ENCODE measurements at places on chromosomes 13 and 19.

DNA sequence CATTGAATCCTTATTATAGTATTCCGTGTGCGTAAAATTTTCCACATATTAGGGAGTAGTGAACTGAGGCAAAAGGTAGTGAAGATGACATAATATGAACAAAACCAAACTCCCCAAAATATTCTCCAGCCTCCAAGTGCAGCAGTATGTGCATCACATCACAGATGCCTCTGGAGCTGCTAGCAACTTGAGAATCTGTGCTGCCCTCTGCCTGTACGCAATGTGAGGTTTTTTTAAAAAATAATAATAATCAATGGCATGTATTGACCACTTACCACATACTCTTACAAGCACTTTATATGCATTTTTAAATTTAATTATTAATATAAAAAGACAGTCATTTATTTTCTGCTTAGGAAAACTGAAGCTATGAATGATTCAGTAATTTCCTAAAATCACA lies 583.0 kb upstream of the SPRY2 start:
- peak; percentile 27 for DNase-seq

DNA sequence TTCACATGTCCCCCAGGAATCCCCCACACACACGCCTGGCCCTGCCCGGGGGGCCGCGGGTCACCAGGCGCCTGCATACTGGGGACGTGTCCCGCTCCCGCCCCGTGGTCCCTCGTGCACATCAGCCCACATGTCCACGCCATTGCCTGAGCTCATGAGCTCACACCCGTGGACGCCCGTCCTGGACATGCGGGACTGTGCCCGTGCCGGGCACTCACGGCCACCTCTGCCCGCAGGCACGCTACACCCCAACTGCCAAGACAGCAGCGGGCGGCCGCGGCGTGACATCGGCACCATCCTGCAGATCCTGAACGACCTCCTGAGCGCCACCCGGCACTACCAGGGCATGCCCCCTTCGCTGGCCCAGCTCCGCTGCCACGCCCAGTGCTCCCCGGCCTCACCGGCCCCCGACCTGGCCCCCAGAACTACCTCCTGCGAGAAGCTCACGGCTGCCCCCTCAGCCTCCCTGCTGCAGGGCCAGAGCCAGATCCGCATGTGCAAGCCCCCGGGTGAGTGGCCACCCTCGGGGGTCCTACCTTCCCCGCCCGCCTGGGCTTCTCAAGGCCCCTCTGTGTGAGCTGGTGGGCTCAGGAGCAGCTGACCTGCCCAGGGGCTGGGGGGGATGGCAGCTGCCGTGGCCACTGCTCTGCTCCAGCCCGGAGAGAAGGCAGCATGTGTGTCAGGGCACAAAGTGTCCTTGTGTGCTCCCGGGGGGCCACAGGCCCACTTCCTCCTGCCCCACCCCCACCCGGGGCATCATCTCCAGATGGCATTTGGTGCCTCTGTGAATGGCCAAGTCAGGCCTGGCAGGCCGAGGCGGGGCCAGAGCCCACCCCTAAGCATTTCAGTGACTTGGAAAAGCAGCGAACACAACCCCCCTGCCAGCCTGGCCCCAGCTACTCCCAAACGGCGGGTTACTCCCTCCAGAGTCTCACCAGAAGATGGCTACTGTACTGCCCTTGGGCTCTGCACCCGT lies 7.1 kb downstream of the MIDN start:
- DNase-seq: no peak

DNA sequence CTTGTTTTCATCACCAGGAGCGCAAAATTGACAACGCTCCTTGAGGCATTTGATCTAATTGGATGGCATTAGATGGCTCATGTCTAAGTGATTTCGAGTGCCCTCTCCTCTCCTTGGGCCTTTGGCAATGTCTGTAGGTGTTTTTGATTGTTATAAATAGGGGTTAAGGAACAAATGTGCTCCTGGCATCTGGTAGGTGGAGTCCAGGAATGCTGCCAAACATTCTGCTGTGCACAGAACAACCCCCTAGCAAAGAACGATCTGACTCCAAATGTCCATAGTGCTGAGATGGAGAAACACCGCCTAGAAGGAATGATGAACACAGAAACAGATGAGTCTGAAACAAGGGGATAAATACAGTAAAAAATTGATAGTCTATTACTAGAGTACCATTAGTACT lies 68.0 kb upstream of the C1QTNF9B start:
- DNase-seq: no peak

DNA sequence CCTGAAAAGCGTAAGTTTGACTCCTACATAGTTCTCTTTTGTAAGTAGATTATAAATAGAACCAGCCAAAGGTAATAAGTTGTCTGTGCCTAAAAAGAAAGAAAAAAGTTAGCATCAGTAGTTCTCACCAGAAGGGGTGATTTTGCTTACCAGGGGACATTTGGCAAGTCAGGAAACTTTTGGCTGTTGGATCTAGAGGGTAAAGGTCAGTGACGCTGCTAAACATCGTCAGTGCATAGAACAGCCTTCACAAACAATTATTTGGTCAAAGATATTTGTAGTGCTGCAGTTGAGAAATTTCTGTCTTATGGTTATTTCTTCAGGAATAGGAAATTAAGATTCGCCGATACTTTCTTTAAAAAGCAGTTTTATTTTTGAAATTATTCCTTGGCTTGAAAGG lies 2.0 kb downstream of the USPL1 start:
- DNase-seq: peak; percentile 74

- no peak for DNase-seq
Observed at GRCh38 chr19:5968431-5969373, 9.2 kb downstream of the RANBP3 start.

DNA sequence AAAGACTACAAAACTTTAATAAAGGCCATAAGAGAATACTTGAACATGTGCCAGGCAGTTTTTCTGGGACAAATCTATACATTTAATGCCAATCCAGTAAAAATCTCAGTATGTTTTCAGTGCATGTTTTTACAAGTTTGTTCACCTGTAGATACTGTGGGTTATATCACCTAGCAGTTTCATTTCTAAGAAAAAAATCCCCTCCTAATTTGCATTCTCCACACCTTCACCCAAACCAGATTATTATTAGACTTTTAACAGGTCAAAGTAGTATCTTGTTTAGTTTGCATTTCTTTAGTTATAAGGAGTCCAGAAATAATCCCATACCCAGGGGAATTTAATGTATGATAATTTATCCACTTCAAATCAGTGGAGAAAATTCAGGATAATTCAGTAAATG lies 17.0 kb upstream of the LPAR6 start:
- no peak for DNase-seq

DNA sequence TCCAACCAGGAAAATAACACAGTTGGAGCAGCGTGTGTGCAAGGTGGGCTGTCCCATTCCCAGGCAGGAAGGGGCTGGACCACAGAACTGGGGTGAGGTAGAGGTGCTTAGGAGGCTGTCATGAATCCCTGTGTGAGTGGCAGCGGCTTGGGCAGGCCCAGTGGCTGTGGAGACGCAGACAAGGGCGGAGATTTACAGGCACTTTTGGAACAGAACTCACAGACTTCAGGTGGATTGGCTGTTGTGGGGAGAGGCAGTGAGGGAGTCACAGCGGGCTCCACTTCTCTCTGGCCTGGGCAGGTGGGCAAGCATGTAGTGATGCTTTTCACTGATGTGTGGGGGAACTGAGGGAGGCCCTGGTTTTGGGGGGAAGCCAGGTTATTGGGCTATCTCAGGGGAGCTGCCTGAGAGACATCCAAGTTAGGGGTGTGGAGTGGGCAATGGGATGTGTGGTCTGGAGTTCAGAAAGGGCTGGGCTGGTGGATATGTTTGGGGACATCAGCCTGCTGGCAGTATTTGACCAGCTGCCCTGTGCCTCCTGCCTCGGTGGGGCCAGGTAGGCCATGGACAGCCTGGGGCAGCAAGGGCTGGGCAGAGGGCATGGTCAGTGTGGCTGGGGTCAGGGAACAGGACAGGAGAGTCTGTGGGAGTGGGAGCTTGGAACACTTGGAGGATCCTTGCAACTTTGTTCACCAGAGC lies 27.0 kb upstream of the ZNF492 start:
- DNase-seq: no peak

DNA sequence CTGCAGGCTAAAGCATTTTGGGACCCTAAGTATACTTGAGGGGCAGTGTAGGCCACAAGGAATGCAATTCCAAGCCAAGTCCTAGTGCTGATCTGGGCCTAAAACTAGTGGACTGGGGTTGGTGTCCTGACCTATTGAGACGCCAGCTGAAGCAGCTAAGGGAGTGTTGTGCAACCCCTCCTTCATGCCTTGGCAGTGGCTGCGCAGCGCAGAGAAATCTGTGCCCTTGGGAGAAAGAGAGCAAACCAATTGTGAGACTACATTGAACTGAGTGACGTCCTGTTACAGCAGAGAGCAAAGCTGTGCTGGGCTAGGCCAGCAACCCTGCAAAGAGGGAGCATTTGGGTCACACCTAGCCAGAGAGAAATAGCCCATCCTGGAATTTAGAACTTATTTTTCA lies 2715.0 kb upstream of the PCDH20 start:
- peak; percentile 1 for DNase-seq

GRCh38 chr19:51114087-51114729 lies 6.0 kb upstream of the CTU1 start:
- no peak for DNase-seq

- DNase-seq: peak; percentile 59
Observed at GRCh38 chr13:52001120-52001731, 10.0 kb downstream of the ATP7B start.
